Lower lobe of right lung (tissue), 2 donors: ENCODE measurements at places on chromosomes 4 and X. TPM values are rescaled to one million over a fixed set of nuclear protein-coding genes. Genes with fewer than 3 reads are reported as not detected.
A peak's percentile ranks its signal among the peaks of the same experiment; 100 is the strongest.

The KLHL5 gene
- total RNA-seq: 28.8 TPM

The PRDM8 gene
- total RNA-seq: 1.6 TPM

The MAGEA4 gene
- not detected for total RNA-seq

The ANOS1 gene
- 46.2 TPM for total RNA-seq

DNA sequence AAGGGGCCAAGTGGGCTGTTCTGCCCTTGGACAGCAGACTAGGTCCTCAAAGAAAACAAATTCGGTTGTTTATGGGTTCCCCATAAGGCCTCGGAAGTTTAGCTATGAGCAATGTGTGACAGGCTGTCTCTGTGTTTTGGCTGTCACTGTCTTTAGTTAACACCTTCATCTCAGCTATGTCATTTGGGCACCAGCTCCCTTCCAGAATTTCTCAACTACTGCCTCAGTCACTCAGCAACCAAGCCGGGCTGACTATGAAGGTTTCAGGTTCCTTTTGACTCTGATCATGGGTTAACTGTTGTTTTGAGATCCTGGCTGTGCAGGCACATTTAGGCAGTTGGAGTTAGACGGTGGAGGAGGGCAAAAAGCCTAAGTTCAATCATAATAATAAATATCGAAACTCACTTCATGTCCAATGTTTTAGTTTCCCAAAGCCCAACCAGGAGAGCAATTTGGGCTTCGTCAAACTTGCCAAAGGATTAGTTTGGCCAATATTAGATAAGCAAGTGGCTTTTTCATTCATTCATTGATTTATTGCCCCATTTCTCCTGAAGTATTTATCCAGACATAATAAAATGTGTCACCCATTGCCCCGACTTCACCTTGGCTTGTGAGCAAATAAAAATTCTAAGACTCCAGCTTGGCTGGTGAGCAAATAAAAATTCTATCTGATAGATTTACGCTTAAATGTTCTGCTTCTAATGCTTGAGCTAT, 9.1 kb upstream of the PAGE1 start:
- H3K27me3 ChIP-seq: no peaks in the 10 kb centered on the region
- no peaks in the 10 kb centered on the region for H3K4me1 ChIP-seq
- DNase-seq: no peak
- H3K4me3 ChIP-seq: no peak overlapping the region
- no peak overlapping the region for H3K27ac ChIP-seq

GRCh38 chr4:1080432-1080831, 32.9 kb downstream of the RNF212 start:
- no peak for DNase-seq
- H3K4me3 ChIP-seq: no peak overlapping the region
- H3K36me3 ChIP-seq: no peaks in the 10 kb centered on the region

- peaks cover 9% of the 10 kb centered on the region for H3K36me3 ChIP-seq
- H3K27ac ChIP-seq: peak overlapping the region; percentile 94
- H3K4me1 ChIP-seq: peaks cover 38% of the 10 kb centered on the region
- peak overlapping the region; percentile 90 for H3K4me3 ChIP-seq
- H3K27me3 ChIP-seq: no peaks in the 10 kb centered on the region
These were observed 674 bp downstream of the SEC24B start for GRCh38 chr4:109434007-109434971.

DNA sequence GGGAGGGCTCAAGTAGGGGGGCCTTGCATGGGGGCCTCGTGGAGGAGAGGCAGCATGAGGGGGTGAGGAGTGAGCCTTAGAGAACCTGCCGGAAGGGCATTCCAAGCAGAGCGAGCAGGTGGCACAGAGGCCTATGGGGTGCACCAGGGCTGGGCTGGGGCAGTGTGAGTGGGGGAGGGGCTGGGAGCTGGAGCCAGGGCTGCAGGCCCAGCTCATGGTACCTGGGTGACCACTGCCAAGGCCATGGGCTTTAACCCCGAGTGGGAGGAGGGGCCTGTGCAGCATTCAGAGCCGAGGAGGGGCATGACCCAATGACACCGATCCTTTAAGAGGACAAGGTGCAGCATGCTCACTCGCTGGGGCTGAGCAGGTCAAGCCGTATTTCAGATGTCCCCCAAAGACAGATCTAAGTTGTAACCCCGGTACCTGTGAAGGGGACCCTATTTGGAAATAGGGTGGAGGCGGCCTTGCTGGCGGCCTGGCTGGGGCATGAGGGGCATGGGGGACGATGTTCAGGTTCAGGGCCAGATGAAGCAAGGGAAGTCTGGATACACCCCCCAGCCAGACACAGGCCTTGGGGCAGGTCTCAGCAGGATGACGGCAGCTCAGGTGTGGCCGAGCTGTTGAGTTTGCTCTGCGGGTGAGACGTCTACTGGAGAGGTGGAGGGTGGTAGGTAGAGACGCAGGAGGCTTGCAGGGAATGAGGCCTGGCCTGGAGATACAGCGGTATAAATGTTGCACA, 137.0 kb downstream of the CPZ start:
- H3K36me3 ChIP-seq: no peaks in the 10 kb centered on the region
- H3K27ac ChIP-seq: no peak overlapping the region
- peaks cover 22% of the 10 kb centered on the region for H3K27me3 ChIP-seq
- no peak overlapping the region for H3K4me3 ChIP-seq
- H3K4me1 ChIP-seq: no peaks in the 10 kb centered on the region

GRCh38 chr4:138111462-138112000, 130.6 kb downstream of the SLC7A11 start:
- H3K36me3 ChIP-seq: no peaks in the 10 kb centered on the region
- no peak overlapping the region for H3K27ac ChIP-seq
- no peaks in the 10 kb centered on the region for H3K27me3 ChIP-seq
- H3K4me3 ChIP-seq: no peak overlapping the region
- no peak for DNase-seq

DNA sequence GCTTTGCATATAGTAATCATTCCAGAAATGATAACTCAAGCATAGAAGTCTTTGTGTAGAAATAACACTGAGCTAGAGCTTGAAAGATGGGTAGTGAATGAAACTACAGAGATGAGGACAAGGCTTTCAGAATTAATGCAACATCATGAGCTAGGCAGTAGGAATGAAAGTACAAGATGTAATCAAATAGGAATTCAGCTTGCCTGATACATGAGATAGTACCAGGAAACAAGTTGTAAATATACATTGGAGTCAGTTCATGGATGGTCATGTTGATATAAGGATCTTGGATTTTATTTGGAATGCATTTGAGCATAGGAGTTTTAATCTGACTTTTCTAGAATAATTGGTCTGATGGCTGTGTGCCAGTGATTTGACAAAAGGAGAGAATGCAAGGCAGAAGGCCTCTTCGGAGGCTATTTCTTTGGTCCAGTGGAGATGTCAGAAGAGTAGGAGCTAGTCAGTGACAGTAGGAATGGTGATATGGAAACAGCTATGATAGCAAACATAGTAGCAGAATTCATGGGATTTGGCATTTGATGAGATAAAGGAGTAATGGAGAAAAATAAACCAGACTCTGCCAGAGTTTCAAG, 206.4 kb upstream of the PACRGL start:
- DNase-seq: no peak
- H3K27me3 ChIP-seq: no peaks in the 10 kb centered on the region
- no peaks in the 10 kb centered on the region for H3K36me3 ChIP-seq
- H3K4me3 ChIP-seq: no peak overlapping the region
- H3K4me1 ChIP-seq: no peaks in the 10 kb centered on the region

- peaks cover 31% of the 10 kb centered on the region for H3K4me1 ChIP-seq
- DNase-seq: no peak
- no peaks in the 10 kb centered on the region for H3K27me3 ChIP-seq
- no peak overlapping the region for H3K4me3 ChIP-seq
These were observed 184.4 kb downstream of the CAMK2D start for GRCh38 chr4:113576947-113577678.

DNA sequence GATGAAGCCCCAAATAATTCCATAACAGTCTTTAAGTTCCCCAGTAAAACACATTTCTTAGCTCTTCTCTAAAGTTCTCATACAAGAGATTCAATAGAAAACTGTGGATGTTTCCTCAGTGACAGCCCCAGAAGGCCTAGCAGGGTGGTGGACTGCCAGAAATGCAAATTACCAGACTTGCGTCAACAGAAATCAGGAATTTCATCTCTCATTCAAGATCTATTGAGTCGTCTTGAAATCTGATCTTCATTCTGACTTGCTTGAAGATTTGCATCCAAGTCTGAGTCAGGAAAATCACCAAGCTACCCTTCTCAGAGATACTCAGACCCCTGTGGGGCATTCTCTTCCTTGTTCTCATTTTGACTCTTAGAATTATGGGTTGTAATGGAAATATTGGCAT, 68.9 kb upstream of the NDP start:
- H3K36me3 ChIP-seq: no peaks in the 10 kb centered on the region
- H3K27ac ChIP-seq: no peak overlapping the region
- H3K4me3 ChIP-seq: no peak overlapping the region
- no peaks in the 10 kb centered on the region for H3K27me3 ChIP-seq

GRCh38 chr4:3201718-3202702, 46.9 kb upstream of the MSANTD1 start:
- H3K4me3 ChIP-seq: no peak overlapping the region
- no peaks in the 10 kb centered on the region for H3K27me3 ChIP-seq
- H3K27ac ChIP-seq: peak overlapping the region; percentile 63
- DNase-seq: no peak
- H3K36me3 ChIP-seq: peaks cover 66% of the 10 kb centered on the region
- H3K4me1 ChIP-seq: peaks cover 40% of the 10 kb centered on the region

DNA sequence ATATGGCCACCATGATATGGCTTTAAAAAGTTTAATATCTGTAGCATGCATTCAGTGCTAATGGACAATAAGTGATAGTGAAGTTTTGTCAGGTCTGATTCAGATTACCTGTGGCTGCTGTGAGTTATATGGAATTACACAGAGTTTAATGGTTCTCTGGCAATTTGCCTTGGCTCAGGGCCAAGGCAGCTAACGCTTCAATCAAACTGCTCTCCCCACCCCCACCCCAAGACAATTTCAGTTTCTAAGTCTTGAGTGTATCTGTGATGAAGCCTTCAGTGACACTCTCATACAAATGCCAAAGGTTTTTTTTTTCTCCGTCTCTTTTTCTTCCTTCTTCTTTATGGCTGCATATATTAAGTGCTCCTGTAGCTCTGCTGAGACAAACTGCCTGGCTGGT, 106.6 kb downstream of the SHROOM4 start:
- H3K4me3 ChIP-seq: no peak overlapping the region
- DNase-seq: no peak
- H3K36me3 ChIP-seq: no peaks in the 10 kb centered on the region
- H3K27ac ChIP-seq: no peak overlapping the region

DNA sequence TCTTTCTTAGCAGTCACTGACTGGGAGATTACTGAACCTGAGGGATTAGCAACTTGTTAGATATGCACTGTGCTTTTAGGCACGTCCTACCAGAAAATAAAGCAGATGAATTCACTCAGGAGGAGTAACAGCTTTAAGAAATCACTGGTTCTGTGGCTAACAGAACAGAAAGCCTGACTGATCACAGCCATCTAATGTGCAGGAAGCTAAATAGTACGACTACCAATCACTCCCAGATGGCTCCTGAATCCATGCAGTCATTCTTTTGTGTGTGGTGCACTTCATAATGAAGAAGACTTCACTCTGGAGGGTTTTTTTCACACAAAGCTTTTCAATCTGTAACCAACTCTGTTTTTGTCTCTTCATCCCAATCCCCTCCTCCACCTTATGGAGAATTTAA, 305.3 kb upstream of the INTU start:
- no peaks in the 10 kb centered on the region for H3K36me3 ChIP-seq
- H3K4me3 ChIP-seq: no peak overlapping the region
- DNase-seq: no peak
- H3K4me1 ChIP-seq: no peaks in the 10 kb centered on the region
- H3K27me3 ChIP-seq: no peaks in the 10 kb centered on the region

GRCh38 chr4:24729119-24729730, 66.1 kb upstream of the SOD3 start:
- no peak for DNase-seq
- H3K27me3 ChIP-seq: no peaks in the 10 kb centered on the region
- no peaks in the 10 kb centered on the region for H3K36me3 ChIP-seq
- no peaks in the 10 kb centered on the region for H3K4me1 ChIP-seq
- H3K27ac ChIP-seq: no peak overlapping the region

- no peak overlapping the region for H3K27ac ChIP-seq
- no peak for DNase-seq
- H3K27me3 ChIP-seq: no peaks in the 10 kb centered on the region
- H3K4me1 ChIP-seq: no peaks in the 10 kb centered on the region
- no peaks in the 10 kb centered on the region for H3K36me3 ChIP-seq
These were observed 338.6 kb upstream of the MAGEB2 start for GRCh38 chrX:29876733-29877132.
